ENCODE measurements at places on chromosomes 12 and 14.

DNA sequence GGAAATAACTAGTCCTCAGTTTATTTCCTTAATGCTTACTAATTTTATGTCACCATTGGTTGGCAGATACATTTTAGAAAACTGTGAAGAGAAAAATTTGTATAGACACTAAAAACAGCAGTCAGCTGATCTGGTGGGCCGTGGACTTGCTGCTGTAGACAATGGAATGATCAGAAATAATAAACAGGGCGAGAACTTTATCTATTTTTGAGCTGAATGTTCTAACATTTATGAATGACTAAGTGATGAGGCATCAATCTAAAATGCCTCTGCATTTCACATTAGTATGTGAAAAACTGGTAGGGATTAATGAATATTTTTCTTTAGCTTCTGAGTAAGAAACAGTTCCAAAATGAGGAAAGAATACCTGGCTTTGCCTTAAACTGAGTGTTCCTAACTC, 24.8 kb upstream of the PKP2 start:
- no peak for DNase-seq

- no peak for DNase-seq
Measured at GRCh38 chr12:115075552-115076170, 391.7 kb upstream of the TBX3 start.

- no peak for DNase-seq
Measured at GRCh38 chr14:78131201-78131600, 39.0 kb upstream of the NRXN3 start.

DNA sequence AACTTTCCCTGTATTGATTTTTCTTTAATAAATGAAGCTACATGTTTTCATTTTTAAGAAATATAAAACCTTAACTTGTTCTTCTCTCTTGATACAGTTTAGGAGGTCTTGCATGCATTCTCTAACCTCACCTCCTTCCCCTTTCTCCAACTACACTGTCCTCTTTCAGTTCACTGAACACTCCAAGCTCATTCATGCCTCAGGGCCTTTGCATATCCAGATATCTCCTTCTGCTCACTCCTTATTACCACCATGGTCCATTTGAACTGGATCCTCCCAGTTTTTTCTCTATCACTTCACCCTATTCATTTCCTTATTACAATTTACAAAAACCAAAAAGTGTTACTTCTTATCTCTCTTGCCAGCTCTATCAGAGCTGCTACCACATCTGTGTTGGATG, 242.9 kb upstream of the PLEKHG7 start:
- no peak for DNase-seq

- no peak for DNase-seq
Measured at GRCh38 chr14:61726778-61727658, 31.7 kb downstream of the HIF1A start.

- DNase-seq: no peak
Measured at GRCh38 chr12:120936197-120936596, 32.0 kb upstream of the SPPL3 start.

DNA sequence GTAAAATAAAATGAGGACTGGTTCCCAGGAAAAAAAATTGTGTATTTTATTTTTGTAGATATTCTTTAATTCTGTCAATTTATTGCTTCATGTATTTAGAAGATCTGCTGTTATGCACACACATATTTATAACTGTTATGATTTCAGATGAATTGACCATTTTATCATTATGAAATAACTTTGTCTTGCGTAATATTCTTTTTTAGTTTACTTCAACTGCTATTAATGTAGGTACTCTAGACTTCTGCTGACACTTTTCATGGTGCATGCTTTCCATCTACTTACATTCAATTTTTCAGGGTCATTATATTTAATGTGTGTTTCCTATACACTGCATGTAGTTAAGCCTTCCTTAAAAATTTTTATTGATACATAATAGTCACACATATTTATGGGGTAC, 86.3 kb downstream of the PDE6H start:
- DNase-seq: no peak

DNA sequence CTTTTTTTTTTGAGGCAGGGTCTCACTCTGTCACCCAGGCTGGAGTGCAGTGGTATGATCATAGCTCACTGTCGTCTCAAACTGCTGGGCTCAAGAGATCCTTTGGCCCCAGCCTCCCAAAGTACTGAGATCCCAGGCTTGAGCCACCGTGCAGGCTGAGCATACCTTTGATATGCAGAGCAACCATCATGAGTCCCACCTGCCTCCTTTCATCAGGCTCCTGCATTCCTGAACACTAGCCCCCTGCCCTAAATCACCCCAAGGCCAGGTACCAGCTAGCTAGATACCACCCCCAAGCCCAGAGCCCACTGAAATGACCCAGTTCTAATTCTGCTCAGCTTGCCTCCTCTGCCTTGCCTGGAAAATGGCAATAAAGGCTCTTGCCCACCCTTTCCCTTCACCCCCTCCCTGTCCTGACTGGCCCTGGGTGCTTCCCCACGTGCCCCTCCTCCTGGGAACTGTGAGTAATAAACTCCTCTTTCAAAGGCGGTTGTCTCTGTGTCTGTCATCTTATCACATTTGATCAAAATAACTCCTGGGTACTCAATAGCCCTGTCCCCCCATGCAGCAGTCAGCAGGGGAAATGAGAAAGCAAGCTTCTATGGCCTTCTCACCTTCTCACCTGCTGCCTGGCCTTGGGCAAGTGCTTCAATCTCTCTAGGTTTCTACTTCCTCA, 6.4 kb upstream of the BRF1 start:
- DNase-seq: no peak

GRCh38 chr14:37810094-37810801, 214.8 kb downstream of the TTC6 start:
- no peak for DNase-seq

GRCh38 chr12:130622803-130623202, 93.3 kb downstream of the RIMBP2 start:
- no peak for DNase-seq

DNA sequence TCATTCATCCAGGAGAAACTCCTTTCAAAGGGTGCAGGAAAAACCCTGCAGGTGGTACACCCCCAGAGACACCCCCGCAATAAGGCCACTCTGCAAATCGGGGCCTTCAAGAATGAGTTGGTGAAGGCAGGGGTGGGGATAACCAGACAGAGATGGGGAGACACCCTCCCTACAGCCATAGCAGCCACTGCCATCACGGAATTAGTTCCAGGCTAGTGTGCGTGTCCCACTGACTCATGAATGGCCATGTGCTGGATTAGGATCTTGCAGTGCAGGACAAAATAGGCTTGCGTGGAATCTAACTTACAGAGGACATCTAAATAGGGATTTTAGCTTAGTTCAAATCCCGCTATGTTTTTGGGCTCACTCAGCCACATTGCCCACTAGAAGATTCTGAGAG, 37.8 kb downstream of the SPRING1 start:
- DNase-seq: no peak

GRCh38 chr12:120263748-120264085, 1.8 kb downstream of the PXN start:
- DNase-seq: no peak

DNA sequence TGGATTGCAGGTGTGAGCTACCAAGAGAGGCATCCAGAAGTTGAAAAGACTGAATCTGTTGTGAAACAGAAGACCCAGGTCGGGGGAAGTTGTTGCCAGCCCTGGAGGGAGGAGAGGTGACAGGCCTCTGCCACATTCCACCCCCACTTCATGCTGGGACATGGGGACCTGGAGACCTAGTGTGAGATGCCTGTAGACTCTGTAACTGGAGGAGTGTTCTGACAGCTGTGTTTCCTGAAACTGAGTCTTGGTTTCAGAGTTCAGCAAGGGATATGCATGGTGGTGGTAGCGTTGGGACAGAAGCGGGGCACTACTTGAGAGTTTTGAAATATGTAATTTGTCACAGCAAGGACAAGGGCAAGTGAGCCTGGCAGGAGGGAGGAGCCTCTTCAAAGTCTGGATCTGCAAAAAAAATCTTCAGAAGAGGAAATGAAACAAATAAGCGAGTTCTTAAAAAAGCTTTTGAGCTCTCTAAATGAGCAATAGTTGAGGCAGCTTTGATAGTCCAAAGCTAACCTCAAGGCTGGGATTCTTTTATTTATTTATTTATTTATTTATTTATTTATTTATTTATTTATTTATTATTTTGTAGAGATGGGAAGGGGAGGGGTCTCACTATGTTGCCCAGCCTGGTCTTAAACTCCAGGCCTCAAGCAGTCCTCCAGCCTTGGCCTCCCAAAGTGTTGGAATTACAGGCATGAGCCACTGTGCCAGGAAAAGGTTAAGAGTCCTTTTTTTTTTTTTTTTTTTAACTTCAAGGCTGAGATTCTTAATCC, 58.9 kb upstream of the EEA1 start:
- DNase-seq: peak; percentile 98

DNA sequence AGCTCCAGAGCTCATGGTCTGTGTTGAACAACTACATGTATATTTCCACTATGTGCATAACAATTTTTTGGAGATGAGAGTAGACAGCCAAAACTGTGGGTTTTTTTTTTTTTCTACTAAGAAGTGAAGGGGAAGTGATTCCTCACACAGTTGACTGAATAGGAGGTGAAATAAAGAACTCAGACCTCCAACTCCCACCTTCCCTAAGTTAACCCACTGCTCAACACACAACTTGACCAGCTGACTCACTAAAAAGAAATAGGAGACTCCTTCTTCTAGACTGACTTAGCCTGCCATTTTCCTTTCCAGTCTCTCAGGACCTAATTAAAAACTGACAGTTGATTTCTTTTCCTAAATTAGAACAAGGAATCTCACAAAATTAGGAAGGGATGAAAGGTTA, 1.7 kb downstream of the M6PR start:
- no peak for DNase-seq

Measured in GM12864 (cell line).